A172 (cell line): ENCODE measurements at places on chromosomes 11 and 22. TPM values are rescaled to one million over a fixed set of nuclear protein-coding genes. Genes with fewer than 3 reads are reported as not detected.

CCDC87 gene
- 0.31 and 1.2 TPM in 2 replicates for total RNA-seq

RASD2 gene
- total RNA-seq: 0.50 and 0.59 TPM in 2 replicates

SLC22A12 gene
- not detected in 2 replicates for total RNA-seq

APOA4 gene
- total RNA-seq: not detected in 2 replicates

RGL4 gene
- not detected in 2 replicates for total RNA-seq

SLC37A2 gene
- total RNA-seq: 0.26 and 1.4 TPM in 2 replicates

KRTAP5-10 gene
- total RNA-seq: not detected in 2 replicates

ZBTB16 gene
- not detected in 2 replicates for total RNA-seq

OR2AT4 gene
- 0.02 TPM in 1 of 2 replicates, not detected in the other for total RNA-seq

PANX2 gene
- 1.4 and 1.5 TPM in 2 replicates for total RNA-seq

TMEM109 gene
- 46.9 and 92.9 TPM in 2 replicates for total RNA-seq

MFRP gene
- not detected in 2 replicates for total RNA-seq

PGGHG gene
- total RNA-seq: 13.0 and 14.2 TPM in 2 replicates

CCDC73 gene
- not detected in 2 replicates for total RNA-seq

C22orf23 gene
- 0.10 TPM in 1 of 2 replicates, not detected in the other for total RNA-seq

H19 gene
- 0.69 and 2.7 TPM in 2 replicates for total RNA-seq

LIF gene
- 24.8 and 25.4 TPM in 2 replicates for total RNA-seq

HSPB2 gene
- total RNA-seq: not detected in 2 replicates

INS gene
- total RNA-seq: not detected in 2 replicates

CSNK2A3 gene
- 3.4 and 3.6 TPM in 2 replicates for total RNA-seq

FAR1 gene
- 64.7 and 81.5 TPM in 2 replicates for total RNA-seq
